ENCODE measurements at places on chromosomes 2 and 18. TPM values are rescaled to one million over a fixed set of nuclear protein-coding genes. Genes with fewer than 3 reads are reported as not detected.

VIT gene
- total RNA-seq, result not detected

ZNF892 gene
- 4.7 TPM for total RNA-seq

FEV gene
- not detected for total RNA-seq

TMEM163 gene
- not detected for total RNA-seq

- H3K36me3 ChIP-seq, result no peaks in the 10 kb centered on the region
- DNase-seq, result no peak
- H3K27me3 ChIP-seq, result peaks cover 8% of the 10 kb centered on the region
- peaks cover 19% of the 10 kb centered on the region for H3K4me1 ChIP-seq
- no peak overlapping the region for H3K27ac ChIP-seq
Measured at GRCh38 chr2:27716301-27717069, 52.8 kb downstream of the SLC4A1AP start.

DNA sequence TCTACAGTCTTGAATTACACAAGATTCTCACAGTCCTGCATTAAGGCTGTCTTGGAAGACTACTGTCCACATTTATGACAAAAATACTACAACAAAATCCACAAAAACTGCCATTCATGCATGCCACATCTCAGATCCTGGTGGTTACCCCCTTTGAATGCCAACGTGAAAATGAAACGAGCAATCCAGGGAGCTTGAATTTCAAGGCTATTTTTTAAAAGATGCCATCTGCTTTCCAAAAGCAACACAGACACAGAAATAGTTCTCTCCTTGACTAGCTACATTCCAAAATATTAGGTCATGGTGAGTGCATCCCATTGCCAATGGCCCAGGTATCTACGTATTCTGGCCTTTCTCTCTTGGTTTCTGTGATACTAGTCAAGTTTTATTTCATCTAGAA, 36.3 kb downstream of the IRS1 start:
- no peak overlapping the region for H3K27ac ChIP-seq
- H3K27me3 ChIP-seq, result no peaks in the 10 kb centered on the region
- no peak for DNase-seq
- no peak overlapping the region for H3K4me3 ChIP-seq

DNA sequence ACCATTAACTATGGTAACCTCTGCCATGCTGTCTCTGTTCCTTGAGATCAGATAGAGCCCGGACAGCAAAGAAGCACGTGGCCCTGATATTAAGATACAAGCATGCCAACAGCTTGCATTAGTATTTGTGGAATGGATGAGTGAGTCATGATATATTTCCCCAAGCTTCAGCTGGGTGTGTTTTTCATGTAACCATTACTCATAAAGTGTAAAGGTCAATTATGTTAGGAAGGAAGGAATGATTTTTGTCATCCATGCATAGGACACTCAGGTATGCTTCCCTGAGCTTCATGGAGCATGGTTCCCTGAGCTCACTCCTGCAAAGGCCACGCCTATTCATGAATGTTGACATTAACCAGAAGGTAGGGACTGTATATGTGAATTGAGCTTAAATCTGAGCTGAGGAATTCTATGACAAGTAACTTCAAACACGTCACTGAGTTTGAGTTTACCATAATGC, 74.6 kb downstream of the ARL4C start:
- peaks cover 79% of the 10 kb centered on the region for H3K4me1 ChIP-seq
- H3K27ac ChIP-seq, result peak overlapping the region; percentile 73
- no peak for DNase-seq
- peak overlapping the region; percentile 3 for H3K4me3 ChIP-seq
- H3K27me3 ChIP-seq, result no peaks in the 10 kb centered on the region
- no peaks in the 10 kb centered on the region for H3K36me3 ChIP-seq

DNA sequence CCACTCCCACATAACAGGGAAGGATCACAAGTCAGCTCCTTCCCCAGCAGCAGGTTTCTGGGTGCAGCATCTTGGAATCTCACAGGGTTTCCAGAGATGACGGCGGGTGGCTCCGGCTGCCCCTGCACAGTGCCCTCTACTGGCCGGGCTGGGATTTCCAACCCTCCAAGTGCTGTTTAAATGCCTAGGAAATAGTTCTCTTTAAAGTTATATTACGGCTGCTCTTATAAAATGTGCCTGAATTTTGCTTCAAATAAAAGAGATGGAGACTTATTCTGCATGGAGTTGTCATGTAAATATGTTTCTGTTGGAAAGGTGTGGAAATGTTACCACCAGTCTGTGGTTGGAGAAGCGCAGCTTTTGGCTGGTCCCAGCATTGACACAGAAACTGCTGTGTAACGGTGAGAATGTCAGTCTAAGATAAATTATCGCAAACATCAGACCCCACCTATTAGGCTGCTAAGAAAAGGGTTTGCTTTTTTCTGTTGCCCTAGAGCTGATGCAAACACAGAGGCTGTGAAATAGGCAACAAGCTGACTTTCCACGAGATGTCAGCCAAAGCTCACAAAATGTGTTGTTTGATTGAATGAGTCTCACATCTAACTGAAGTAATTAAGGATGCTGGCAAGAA, 3.3 kb upstream of the HJURP start:
- no peak overlapping the region for H3K27ac ChIP-seq
- peak; percentile 24 for DNase-seq
- H3K4me1 ChIP-seq, result peaks cover 13% of the 10 kb centered on the region

DNA sequence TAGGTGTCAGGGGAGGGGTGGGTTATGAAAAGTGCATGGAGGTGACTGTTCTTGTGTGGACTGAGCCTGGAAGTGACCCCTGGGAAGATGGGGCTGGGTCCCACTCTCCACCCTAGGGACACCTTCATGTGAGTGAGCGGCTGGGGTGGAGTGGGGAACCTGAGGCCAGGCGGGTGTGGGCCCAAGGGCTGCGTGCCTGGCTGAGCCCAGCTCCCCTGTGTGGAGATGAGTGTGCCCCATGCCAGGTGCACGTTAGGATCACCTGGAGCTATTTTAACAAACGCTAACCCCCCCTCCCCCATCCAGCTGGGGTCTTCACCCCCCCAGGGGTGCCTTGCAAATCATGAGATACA, 26.5 kb downstream of the ZAP70 start:
- DNase-seq, result no peak
- no peak overlapping the region for H3K27ac ChIP-seq
- H3K4me1 ChIP-seq, result peaks cover 40% of the 10 kb centered on the region
- H3K4me3 ChIP-seq, result no peak overlapping the region
- no peaks in the 10 kb centered on the region for H3K27me3 ChIP-seq
